A673 (cell line): ENCODE measurements at places on chromosomes 2 and 18. TPM values are rescaled to one million over a fixed set of nuclear protein-coding genes. Genes with fewer than 3 reads are reported as not detected.

Gene GKN1
- not detected in 2 replicates for total RNA-seq

Gene CAMKMT
- 10.4 and 12.5 TPM in 2 replicates for total RNA-seq

DNA sequence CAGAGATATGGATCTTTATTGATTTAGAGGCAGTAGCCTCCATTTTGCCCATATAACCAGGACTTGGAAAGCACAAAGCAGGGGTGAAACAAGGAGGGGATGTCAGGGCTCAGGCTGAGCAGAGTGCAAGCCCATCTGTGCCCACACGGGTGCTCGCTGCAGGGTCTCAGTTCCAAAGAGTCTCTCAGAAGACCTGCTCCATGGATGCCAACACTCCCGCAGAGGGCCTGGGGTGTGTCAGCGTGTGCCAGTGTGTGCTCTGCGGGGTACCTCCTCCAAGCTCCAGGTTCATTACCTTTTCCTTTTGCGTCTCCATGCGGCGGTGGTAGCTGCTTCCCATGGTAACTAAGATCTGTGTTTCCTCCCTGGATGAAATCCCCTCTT is 107.5 kb downstream of the EIPR1 start:
- DNase-seq: no peak

GRCh38 chr2:7881466-7881865 is 800.4 kb upstream of the ID2 start:
- DNase-seq: no peak

- no peak for DNase-seq
Observed at GRCh38 chr2:109454765-109455394, 158.9 kb downstream of the SEPTIN10 start.

- DNase-seq: no peak
Observed at GRCh38 chr2:65291216-65292105, 63.8 kb downstream of the ACTR2 start.

- DNase-seq: no peak
Observed at GRCh38 chr18:46423226-46423805, 233.7 kb downstream of the LOXHD1 start.

- DNase-seq: peak; percentile 41
Observed at GRCh38 chr18:9334973-9335696, 562 bp downstream of the TWSG1 start.
